ENCODE measurements at places on chromosomes 5 and 9.

DNA sequence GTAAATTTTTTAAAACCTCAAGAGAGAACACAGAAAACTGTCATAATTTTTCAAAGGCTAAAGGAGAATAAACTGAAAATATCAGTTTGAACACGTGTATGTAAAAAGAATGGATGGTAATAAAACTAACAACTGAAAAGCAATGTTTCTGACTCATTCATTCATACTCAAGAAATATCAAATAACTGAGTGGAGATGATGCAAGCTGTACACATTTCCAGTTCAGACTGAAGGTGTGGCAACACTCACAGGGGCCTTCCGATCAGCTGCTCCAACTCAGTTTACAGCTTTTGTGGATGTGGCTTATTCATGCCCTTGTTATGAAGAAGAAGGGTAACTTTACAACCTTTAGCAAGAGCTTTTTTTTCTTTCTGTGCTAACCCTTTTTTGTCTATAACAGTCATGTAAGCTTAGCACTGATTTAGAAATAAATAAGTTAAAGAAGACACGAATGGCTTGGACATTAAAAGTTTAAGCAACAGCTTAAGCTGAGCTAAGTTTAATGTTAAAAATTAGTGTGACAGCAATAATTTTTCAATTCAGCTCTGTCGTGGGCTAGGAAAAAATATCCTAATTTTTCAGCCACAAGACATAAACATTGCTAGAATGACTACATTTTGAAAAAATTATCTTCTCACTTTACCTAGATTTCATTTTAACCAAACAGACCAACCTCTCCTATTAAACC is 453.5 kb downstream of the RAB3C start:
- H3K4me1 ChIP-seq, result peaks cover 3% of the 10 kb centered on the region
- DNase-seq, result no peak
- no peak overlapping the region for H3K4me3 ChIP-seq
- no peaks in the 10 kb centered on the region for H3K36me3 ChIP-seq

DNA sequence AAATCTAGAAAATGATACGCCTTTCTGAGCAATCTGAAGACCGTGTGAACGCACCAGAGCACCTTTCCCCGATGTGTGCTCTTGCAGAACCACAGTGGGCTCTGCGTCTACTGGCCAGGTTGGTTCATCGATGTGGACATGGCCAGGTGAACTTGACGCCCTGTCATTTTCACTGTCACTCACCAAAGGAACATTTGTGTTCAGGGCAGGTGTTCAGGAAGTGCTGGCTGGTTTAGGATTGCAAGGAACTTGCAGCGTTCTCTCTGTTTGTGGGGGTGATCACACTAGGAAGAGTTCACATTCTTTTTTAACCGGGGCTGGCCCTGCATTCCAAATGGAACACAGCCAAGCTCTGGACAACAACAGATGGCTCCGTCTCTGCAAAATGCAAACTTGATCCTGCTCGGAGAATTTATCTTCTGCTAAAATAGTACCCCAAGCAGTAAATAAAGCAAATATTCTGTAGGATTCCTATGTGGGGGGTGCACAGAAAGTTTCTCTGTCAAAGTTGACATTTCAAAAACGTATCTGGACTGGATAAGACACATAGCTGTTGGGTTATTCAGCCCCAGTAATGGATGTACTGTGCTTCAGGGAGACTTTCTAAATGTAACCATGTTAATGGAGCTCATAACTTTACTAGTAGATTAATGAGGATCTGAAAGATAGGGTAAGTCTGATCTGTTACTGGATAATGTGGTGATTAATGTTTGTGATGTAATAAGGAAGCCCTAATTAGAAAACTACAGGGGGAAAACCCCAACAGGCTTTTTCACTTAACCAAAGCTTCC is 45.7 kb upstream of the FANCC start:
- no peaks in the 10 kb centered on the region for H3K4me1 ChIP-seq
- no peak overlapping the region for H3K27ac ChIP-seq
- no peaks in the 10 kb centered on the region for H3K36me3 ChIP-seq
- no peak overlapping the region for H3K4me3 ChIP-seq

GRCh38 chr5:61139931-61140330 is 22.3 kb downstream of the SMIM15 start:
- H3K27ac ChIP-seq, result no peak overlapping the region
- no peak overlapping the region for H3K4me3 ChIP-seq
- H3K4me1 ChIP-seq, result no peaks in the 10 kb centered on the region
- no peaks in the 10 kb centered on the region for H3K27me3 ChIP-seq
- H3K36me3 ChIP-seq, result no peaks in the 10 kb centered on the region

DNA sequence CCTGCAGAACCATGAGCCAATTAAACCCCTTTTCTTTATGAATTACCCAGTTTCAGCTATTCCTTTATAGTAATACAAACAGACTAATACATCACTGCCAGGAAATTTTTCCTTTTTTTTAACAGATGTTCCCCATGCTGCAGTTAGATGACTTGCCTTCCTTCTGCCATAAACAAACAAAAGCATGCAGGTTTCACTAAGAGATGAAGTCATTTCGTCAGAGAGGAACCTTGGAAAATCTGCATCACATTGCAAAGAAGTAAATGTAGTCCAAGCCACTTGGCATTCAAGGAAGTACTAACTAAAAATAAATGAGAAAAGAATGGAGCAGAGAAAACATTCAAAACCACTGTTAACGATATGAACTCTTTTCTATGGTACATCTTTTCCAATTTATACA is 194.1 kb upstream of the EFNA5 start:
- H3K27ac ChIP-seq, result no peak overlapping the region
- H3K4me3 ChIP-seq, result no peak overlapping the region
- no peak for DNase-seq
- H3K4me1 ChIP-seq, result no peaks in the 10 kb centered on the region
- H3K36me3 ChIP-seq, result no peaks in the 10 kb centered on the region

DNA sequence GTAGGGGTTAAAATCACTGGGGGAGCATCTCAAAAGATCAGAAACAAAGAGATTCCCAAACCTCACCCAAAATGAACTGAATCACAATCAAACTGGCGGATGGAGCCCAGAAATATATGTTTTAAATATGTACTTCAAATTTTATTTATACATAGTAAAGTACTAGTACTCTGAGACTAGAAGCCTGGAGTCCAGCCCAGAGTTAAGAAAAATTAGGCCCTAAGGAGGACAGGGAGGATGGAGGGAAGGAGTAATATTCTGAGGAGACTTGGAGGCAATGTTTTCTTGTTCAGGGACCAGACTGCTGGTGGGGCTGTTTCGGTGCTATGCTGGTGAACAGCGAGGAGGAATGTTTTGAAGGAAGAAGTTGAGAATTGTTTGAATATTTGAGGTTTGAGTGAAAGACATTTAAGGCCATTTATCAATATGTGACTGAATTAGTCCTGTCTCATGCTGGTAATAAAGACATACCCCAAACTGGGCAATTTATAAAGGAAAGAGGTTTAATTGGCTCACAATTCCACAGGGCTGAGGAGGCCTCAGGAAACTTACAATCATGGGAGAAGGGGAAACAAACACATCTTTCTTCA is 552.4 kb upstream of the DAB2 start:
- DNase-seq, result no peak
- H3K4me3 ChIP-seq, result no peak overlapping the region
- no peaks in the 10 kb centered on the region for H3K36me3 ChIP-seq
- H3K4me1 ChIP-seq, result no peaks in the 10 kb centered on the region

DNA sequence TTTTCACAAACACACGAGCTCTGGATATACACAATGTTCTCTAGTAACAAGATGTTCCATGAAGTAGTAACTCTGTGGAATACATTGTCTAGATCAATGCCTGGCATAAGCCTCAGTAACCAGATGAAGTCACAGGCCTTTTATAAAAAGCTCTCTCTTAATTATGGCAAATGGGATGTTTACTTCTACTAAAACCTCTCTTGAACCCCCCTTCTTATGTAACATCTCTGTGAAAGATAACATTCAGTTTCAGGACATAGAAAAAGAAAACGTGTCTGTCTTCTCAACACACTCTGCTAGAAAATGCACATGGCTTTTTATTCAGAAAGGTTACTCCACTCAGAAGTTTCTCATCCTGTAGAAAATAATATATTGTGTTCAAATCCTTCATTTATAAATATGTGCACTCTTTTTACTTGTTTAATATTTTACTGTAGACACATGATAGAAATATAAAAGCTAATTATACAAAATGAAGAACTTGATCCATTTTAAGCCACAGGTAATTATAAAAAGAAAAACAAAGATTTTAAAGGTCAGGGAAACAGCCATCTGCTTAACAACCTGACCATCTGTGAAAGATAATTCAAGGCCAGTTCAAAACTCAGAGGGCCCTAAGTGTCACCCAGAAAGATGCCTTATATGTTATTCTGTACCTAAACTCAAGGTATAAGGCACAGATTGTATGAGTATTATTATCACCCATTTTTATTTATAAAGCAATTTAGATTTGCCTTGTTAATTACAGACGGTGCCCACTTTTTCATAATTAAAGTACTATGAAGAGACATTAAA is 812.0 kb downstream of the CDH18 start:
- peaks cover 5% of the 10 kb centered on the region for H3K36me3 ChIP-seq
- H3K27me3 ChIP-seq, result no peaks in the 10 kb centered on the region
- H3K4me1 ChIP-seq, result no peaks in the 10 kb centered on the region
- DNase-seq, result no peak

GRCh38 chr9:82987370-82988189 is 75.4 kb downstream of the RASEF start:
- H3K4me1 ChIP-seq, result no peaks in the 10 kb centered on the region
- H3K27me3 ChIP-seq, result no peaks in the 10 kb centered on the region
- no peak overlapping the region for H3K4me3 ChIP-seq
- no peaks in the 10 kb centered on the region for H3K36me3 ChIP-seq

DNA sequence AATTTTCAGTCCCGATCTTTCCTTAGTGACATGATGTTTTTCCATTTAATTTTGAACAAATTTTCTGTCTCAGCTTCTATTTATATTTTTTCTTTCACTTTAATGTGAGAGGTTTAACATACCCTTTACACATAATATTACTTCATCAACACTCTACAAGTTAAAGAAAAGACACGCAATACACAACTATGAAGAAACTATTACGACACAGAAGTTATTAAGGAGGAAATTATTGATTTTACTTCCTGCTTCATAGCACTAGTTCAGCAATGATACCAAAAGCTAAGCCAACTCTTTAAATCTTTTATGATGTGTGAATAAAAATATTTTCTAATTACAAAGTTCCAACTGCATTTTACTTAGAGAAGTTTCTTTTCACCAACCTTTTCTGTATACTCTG is 432.3 kb upstream of the DAB2 start:
- no peak overlapping the region for H3K4me3 ChIP-seq
- no peaks in the 10 kb centered on the region for H3K27me3 ChIP-seq
- no peak overlapping the region for H3K27ac ChIP-seq
- DNase-seq, result no peak

DNA sequence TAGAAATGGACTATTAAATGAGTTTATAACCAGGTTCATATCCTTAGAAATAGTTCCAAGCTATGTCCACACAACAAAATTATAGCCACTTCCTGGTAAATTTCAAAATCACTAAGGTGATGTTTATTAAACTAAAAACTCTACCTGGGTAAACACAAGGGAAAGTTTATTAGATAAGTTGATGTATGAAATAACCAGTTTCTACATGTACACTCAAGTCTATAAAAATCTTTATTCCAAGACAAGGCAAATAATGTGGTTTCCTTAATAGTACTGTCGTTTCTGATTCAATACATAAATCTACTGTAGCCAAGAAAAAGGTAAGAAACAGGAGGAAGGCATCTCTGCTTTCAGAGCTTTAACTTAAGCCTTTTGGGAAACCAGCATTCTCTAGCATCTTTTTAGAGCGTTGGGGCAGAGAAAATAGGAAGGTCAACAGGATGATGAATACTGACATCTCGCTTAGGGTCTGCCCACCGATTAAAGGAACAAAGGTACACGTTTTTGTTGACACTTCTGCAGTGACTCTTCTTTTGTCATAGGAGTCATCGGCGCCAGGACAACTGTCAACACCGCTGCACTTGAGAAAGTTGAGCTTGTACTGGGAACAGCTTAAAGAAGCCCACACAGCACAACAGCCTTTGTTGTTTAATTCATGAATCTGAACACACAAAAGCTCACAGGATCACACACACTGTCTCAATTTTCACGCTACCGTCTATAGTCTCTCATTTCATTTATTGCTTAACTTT is 513.6 kb downstream of the SLCO4C1 start:
- DNase-seq, result no peak
- H3K4me1 ChIP-seq, result no peaks in the 10 kb centered on the region
- H3K27ac ChIP-seq, result no peak overlapping the region
- H3K4me3 ChIP-seq, result no peak overlapping the region

GRCh38 chr9:74760031-74760700 is 127.6 kb downstream of the TRPM6 start:
- H3K27ac ChIP-seq, result no peak overlapping the region
- H3K4me3 ChIP-seq, result no peak overlapping the region
- no peaks in the 10 kb centered on the region for H3K4me1 ChIP-seq
- no peaks in the 10 kb centered on the region for H3K27me3 ChIP-seq

GRCh38 chr9:124789531-124789930 is 12.6 kb downstream of the OLFML2A start:
- H3K27ac ChIP-seq, result no peak overlapping the region
- H3K4me3 ChIP-seq, result no peak overlapping the region
- DNase-seq, result no peak
- H3K36me3 ChIP-seq, result no peaks in the 10 kb centered on the region
- no peaks in the 10 kb centered on the region for H3K27me3 ChIP-seq
- H3K4me1 ChIP-seq, result no peaks in the 10 kb centered on the region

DNA sequence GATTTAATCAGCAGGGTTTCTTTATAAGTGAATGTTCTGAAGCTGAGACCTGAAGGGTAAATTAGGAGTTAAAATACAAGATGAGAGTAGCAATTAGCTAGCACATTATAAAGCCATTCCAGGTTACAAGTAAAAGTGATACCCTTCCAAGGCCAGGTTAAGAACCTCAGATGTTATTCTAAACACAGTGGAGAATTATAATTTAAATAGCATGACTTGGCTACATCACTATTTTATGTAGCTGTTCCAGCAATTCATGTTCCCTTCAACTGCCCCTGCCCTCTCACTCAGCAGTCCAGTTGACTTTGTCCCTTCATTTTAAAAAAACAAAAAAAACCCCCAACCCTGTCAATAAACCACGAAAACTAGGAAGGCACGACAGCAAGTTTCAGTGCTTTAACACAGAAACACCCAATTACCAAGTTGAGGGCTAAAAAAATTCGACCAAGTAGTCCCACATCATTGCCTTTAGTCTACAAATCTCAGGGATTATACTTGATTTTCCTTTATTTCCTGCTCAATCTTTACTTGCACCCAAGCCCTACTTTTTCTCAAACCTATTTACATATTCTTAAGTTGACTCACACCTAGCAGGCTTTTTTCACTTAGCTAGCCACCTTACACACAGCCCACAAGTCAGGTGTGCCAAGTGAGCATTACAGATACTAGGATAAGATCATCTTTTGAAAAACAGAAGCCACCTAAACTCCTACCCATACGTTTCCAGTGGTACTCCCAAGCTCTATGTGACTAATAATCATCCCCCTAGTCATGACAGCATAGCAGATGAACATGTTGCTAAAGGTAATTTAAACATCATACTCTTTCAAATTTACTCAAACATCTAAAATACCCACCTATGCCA is 3.4 kb downstream of the RPL37 start:
- H3K36me3 ChIP-seq, result peaks cover 4% of the 10 kb centered on the region
- no peak overlapping the region for H3K27ac ChIP-seq
- no peaks in the 10 kb centered on the region for H3K27me3 ChIP-seq
- H3K4me3 ChIP-seq, result no peak overlapping the region

Measured in breast epithelium (tissue), 4 donors.